ENCODE measurements at places on chromosomes 3 and 15. TPM values are rescaled to one million over a fixed set of nuclear protein-coding genes. Genes with fewer than 3 reads are reported as not detected.

CCR8 gene
- not detected for polyA plus RNA-seq

ZNF445 gene
- 11.6 TPM for polyA plus RNA-seq

SCN11A gene
- polyA plus RNA-seq = not detected

POTEB2 gene
- polyA plus RNA-seq = not detected

EBLN2 gene
- polyA plus RNA-seq = not detected

PAK6 gene
- polyA plus RNA-seq = 8.8 TPM

DZIP1L gene
- 1.4 TPM for polyA plus RNA-seq

SST gene
- polyA plus RNA-seq = 140 TPM

SEMA6D gene
- polyA plus RNA-seq = 10.2 TPM

STX19 gene
- 0.39 TPM for polyA plus RNA-seq

CPLX3 gene
- 2.1 TPM for polyA plus RNA-seq

XXYLT1 gene
- 18.2 TPM for polyA plus RNA-seq

Data from brain (organoid and tissue), 16 donors.